A549 treated with GW870086 at 1 μM for 4 hours (cell line): ENCODE measurements at places on chromosomes 3 and 15. TPM values are rescaled to one million over a fixed set of nuclear protein-coding genes. Genes with fewer than 3 reads are reported as not detected.

Gene SI
- total RNA-seq = not detected in 5 replicates

Gene HTD2
- total RNA-seq = 6.7 to 8.2 TPM (median 8.1 TPM) in 5 replicates

Gene CHST13
- 0.41 to 1.5 TPM (median 0.88 TPM) in 5 replicates for total RNA-seq

Gene GOLGA8G
- not detected in 5 replicates for total RNA-seq

Gene CCR9
- total RNA-seq = not detected in 5 replicates
